Cardiac fibroblast (primary cell): ENCODE measurements at places on chromosomes 2 and 18.

GRCh38 chr2:15926252-15926651 lies 14.1 kb upstream of the MYCN start:
- no peak for DNase-seq

- peak; percentile 73 for DNase-seq
Measured at GRCh38 chr2:119544075-119544938, at the start of gene CFAP221. Gene CFAP221 (plus strand): TSS chr2:119544449. CDS start chr2:119546132, 1,683 bp downstream.

GRCh38 chr2:197498937-197499593 lies 575 bp downstream of the HSPD1 start:
- peak; percentile 55 for DNase-seq

DNA sequence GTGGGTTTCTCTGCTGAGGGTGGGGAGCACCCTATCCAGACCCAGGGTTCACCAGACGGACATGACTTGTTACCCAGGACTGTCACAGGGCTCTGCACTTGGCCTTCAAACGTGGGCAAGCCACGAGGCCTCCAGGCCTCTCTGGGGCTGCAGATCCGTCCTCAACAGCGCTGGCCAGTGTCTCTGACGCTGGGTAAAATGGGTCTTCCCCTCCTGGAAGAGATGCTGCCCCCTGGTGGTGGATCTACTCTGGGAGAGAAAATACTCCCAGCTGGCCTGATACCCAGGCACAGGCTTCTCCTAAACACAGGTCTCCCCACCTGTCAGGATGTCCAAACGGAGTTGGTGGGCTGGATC lies 3.7 kb downstream of the GPR17 start:
- peak; percentile 90 for DNase-seq

DNA sequence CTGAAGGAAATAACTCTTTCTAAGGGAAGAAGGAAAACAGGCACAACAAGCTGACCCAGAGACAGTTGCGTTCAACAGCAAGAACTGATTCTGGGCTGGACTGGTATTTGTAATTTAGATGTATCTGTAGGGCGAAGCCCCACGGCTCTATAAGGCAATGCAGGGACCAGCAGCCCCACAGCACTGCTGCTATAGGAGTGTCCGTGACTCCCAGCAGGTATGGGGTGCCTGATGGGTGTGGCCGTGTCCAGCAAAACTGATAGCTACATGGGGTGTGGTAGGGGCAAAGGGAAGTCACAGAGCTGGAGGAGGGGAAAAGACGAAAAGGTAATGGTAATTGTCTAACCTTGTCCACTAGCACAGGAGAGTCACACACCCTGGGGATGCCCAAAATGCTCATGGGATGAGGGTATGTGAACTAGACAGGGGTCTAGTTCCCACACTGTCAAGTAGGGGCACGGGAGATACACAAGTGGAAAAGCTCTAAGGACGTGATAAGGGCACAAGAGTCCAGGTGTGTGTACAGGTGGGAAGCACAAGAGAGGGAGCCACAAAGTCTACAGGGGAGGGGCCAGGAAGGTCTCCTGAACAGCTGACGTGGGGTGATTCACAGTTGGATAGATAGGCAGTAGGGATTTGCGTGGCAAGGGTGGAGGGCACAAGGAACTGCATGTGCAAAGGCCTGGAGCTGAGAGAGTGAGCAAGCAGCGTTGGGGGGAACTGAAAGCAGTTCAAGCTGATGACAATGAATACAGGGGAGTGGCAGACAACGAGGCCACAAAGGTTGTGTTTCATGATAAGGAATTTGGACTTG lies 48.5 kb upstream of the ASPRV1 start:
- DNase-seq: no peak

DNA sequence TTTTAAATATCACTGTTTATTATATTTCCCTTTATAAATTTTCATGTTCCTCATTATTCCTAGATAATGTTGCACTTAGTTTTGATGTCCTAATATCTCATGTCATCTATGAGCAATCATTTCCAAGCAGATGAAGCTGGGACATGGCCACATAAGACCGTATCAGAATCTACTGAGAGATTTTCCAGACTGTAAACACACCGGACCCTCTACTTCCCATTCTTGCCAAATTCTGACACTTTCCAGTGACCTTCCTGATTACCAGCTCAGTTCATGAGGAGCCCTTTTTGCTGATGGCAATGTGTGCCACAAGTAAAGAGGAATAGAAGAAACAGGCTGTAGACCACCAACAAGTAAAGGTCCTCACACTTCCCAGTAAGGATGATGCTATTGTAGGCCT lies 20.3 kb upstream of the PDE1A start:
- peak; percentile 20 for DNase-seq

GRCh38 chr2:29787473-29788465 lies 133.6 kb downstream of the ALK start:
- no peak for DNase-seq

GRCh38 chr2:191565647-191566198 lies 112.2 kb upstream of the NABP1 start:
- no peak for DNase-seq
